ENCODE measurements at places on chromosomes 7 and 10. TPM values are rescaled to one million over a fixed set of nuclear protein-coding genes. Genes with fewer than 3 reads are reported as not detected.

The SPDYE6 gene
- total RNA-seq: not detected

The A1CF gene
- not detected for total RNA-seq

The SPDYE9 gene
- total RNA-seq: not detected

The MET gene
- total RNA-seq: 80.8 TPM

The LAMB1 gene
- total RNA-seq: 685 TPM

The CLDN4 gene
- 0.07 TPM for total RNA-seq

- no peak for DNase-seq
Observed at GRCh38 chr7:108875139-108875538, 305.5 kb downstream of the DNAJB9 start.

- peak; percentile 91 for DNase-seq
Observed at GRCh38 chr10:13712837-13713581, 126.2 kb downstream of the PRPF18 start.

DNA sequence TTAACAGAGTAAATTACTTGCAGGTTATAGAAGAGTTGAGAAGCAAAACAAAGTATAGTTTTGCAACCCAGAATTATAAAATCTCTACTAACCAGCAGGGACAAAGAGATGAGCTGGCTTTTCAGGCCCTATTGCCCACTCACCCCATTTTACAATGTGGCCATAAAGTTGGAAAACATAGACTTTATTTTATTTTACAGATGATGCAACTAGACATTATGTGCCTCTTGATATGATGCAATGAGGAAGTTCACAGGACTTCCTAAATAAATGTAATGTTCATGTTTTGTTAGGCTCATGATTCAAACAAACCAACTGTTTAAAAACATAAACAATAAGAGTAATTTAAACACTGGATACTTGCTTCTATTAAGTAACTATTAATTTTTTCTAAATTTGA is 141.1 kb upstream of the WNT16 start:
- DNase-seq: no peak

DNA sequence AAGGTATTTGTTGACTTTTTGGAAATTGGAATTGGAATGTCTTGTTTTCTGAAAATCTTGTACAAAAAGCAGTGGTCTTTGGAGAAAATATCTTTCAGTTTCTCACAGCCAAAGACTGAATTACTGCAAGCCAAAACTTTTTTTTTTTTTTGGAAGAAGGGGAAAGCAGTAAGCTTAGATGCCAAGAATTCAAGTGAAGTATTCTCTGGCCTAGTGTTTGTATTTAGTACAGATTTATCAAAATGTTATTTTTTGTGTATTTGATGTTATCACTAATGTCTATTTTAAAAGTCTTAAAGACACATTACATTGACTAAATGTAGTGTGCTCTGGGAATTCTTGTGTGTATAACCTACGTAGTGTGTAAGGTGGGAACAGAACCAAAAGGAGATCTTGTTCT is 6.2 kb downstream of the TET1 start:
- no peak for DNase-seq

- DNase-seq: no peak
Observed at GRCh38 chr7:155360495-155361345, 63.0 kb downstream of the INSIG1 start.

DNA sequence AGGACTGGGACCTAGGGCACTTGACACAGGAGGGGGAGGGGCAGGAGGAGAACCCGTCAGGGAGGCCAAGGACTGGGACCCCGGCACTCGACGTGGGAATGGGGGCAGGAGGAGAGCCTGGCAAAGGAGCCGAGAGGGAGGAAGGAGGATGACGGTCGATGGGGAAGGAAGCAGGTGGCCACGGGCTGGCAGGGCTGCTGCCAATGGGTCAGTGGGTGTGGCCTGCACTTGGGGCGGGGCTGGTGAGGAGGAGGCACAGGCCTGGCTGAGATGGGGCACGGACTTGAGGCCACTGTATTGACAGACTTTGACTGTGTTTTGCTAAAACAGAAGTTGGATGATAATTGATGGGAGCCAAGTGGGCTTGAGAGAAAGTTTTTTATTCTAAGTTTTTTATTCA is 68.9 kb downstream of the RBM33 start:
- no peak for DNase-seq

DNA sequence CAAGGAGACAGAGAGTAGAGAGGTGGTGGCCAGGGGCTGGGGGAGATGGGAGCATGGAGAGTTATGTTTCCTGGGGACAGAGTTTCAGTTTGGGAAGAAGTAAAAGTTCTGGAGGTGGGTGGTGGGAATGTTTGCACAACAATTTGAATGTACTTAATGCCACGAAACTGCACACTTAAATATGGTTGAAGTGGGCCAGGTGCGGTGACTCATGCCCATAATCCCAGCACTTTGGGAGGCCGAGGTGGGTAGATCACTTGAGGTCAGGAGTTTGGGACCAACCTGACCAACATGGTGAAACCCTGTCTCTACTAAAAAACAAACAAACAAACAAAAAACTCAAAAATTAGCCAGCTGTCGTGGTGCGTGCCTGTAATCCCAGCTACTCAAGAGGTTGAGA is 137.2 kb downstream of the PFKFB3 start:
- DNase-seq: no peak

DNA sequence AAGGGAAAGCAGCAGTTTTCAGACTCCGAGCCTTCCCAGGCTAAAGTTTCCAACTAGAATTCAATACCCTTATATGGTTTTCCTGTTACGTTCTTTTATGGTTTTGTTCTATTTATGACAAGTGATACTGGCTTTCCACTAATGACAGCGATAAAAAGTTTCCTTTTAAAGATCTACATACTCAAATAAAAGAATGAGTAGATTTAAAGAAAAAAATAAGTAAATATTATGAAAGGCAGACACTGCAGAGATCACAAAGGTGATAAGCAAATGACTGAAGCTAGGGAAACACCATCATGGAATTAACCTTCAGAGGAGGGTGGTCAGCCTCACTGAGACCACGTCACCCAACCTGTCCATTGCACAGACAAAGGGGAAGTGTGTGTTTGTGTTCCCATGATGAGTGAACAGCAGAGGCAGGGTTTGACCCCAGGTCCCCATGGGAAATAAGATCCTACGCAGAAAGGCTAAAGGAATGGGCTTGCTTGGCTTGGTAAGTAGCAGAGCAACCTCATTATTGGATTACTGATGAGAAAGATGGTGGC is 4.0 kb downstream of the VSIR start:
- DNase-seq: no peak

Measured in pulmonary artery endothelial cell (primary cell).